Activated CD8-positive, alpha-beta memory T cell treated with anti-CD3 and anti-CD28 coated beads for 1 hour (primary cell): ENCODE measurements at places on chromosomes 7 and 10.

DNA sequence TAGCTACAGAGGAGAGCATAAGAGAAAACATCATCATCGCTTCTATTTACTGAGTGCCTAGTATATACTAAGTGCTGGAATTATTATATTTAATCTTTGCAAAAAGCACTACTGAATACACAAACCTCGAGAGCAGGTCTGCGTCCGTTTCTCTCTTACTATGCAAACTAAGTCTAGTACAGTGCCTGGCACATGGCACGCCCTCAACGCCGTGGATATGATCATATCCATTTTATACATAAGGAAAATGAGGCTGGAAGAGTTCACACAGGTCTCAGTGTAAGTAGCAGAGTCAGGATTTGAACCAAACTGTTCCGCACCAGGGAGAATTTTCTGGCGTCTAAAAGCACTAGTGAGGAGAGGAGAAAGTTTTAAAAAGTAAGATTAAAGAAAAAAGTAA, 17.6 kb downstream of the MXI1 start:
- DNase-seq, result no peak

DNA sequence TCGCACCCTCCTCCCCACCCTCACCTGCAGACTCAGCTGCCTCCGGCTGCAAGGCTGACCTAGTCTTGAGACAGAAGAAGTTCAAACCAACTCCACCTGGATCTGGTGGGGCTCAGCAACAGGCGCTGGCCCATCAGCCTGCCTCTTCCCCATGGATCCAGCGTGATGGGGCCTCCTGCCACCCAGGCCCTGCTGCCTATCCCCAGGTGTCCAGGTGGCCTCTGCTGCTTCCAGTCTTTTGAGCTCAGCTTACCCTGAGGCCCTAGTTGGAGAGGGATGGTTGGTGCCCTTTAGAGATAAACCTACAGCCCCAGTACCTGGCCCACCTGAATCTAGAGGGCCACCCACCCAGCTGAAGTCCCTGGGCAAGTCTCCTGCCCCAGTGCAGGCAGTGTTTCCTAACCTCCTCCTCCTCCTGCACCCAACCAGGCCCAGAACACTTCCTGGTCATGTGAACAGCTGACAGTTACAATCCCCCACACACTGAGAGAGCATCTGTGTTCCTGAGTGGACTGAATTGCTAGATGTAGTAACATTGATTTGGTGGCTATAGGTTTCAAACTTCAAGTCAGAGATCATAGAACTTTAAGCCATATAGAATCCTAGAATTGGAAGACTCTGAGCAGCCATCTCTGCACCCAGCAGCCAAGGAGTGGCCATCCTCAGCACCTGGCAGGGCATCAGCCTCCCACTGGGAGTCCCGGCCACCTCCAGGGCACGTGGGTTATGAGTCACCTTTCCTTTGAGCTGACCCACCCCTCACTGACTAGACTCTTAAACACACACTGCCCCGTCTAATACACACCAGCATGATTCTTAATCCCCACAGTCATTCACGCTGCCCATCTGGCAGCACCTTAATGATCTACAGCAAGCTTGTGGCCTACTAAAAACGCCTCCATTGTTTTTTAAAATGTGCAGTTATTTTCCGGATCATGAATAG, 51.9 kb downstream of the ALOX5 start:
- DNase-seq, result no peak

GRCh38 chr7:6440381-6440780, 7.4 kb downstream of the DAGLB start:
- DNase-seq, result no peak

- DNase-seq, result no peak
Measured at GRCh38 chr10:78572565-78572964, 496.2 kb upstream of the ZMIZ1 start.

DNA sequence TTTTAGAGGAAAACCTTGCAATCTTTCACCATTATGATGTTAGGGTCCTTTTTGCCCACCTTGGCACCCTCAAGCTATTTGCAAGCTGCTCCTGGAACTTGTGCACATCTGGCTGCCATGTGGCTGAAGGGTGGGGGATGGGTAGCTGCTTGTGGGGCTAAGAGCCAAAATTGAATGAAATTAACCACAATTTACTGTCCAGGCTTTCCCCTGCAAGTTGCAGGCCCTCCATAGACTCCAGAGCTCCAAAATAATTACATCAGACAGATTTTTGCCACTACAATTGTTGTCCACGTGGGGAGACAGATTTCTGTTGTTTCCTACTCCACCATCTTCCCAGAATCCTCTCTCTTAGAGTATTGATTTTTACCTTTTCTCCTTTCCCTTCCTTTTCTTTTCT, 19.1 kb downstream of the PI4K2A start:
- DNase-seq, result no peak

DNA sequence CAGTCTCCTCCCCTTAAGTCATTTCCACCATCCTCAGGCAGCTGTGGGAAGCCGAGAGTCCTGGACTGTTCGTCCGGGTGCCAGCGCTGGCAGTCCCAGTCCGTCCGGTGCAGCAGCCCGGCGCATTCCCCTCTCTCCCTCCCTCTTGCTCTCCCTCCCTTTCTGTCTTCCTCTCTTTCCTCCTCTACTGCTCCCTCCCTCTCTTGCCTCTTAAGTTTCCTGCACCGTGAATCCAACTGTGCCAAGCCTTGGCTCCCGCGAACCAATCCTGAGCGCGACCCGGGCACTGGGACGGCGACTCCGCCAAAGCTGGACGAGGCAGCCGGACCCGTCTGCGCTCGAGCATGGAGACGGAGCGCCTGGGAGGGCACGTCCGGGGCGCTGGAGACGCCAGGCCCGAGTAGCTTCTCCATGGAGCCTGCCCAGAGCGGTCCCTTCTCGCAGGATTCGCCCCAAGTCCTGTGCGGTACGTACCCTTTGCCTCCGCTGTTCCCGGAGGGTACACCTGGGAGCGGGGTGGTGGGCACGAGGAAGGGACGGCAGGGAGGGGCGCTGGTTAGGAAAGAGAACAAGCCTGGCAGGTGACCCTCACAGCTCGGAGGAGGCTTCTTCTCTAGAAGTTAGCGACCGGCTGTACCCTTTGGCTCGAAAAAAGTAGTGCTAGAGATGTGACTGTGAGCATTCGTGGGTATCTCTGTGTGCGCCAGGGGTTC, 1.0 kb downstream of the NXPH1 start:
- DNase-seq, result no peak

DNA sequence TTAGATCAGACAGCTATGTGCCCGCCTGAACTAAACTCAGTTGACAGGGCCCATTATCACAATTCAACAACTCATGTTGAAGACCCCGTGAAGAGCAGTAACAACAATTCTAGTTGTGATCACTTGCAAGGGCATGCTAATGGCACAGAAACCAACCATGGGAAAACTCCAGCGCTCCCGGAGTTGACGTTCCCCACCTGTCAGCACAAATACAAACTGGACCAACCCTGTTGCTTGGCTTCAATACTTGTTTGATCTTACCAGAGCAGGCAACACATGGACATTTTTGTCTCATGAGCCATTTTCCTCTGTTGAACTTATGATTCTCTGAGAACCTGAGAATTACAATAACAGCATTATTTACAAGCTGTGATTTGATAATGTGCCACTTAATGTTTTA, 119.0 kb upstream of the LANCL2 start:
- no peak for DNase-seq

GRCh38 chr7:5203183-5203537, 13.1 kb downstream of the WIPI2 start:
- no peak for DNase-seq

DNA sequence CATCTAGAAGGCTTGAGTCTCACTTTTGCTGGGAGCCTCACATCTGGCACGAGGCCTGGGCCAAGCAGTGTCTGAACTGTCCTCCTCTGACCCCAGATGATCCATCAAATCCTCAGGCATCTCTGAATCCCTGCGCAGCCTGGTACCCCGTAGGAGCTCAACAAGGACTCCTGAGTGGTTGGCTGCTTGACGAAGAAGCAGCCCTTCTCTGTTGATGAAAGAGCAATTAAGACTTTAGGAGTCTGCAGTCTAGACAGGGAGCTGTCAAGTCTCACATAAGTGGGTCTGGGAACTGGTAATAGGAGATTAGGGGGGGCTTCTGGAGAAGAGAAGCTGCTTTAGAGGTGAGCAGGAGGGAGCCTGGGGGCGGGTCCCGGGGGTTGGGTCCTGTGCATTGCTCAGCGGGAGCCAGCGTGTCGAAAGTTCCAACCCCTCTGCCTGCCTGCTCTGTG, 326.0 kb downstream of the RPS24 start:
- no peak for DNase-seq

- no peak for DNase-seq
Measured at GRCh38 chr7:150811-151221, 41.6 kb upstream of the FAM20C start.

- DNase-seq, result no peak
Measured at GRCh38 chr10:7611909-7612308, 54.9 kb downstream of the ITIH5 start.

DNA sequence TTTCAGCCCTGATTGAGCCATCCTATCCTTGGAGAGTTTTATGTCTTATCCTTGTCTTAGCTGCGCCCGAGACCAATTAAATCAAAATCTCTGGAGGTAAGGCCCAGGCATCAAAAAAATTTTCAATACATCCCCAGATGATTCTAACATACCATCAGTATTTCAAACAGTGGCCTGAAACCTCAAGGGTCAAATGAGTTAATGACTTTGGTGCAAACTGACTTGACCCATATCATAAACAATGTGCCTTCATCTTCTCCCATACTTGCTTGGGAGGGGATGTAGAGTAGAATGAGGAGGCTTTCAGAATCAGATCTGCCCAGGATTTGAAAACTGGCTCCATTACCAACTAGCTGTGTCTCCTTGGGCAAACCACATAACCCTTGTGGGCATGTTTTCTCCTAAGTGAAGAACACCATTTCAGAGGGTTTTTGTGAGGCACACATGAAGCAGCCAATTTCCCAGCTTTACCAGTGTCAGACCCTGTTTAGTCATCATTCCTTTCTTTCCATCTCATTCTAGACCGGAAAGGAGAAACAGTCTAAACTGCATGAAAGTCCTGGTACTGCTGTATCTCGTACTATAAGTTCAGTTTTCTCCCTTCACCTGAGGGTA, 35.7 kb upstream of the ATXN7L1 start:
- no peak for DNase-seq

DNA sequence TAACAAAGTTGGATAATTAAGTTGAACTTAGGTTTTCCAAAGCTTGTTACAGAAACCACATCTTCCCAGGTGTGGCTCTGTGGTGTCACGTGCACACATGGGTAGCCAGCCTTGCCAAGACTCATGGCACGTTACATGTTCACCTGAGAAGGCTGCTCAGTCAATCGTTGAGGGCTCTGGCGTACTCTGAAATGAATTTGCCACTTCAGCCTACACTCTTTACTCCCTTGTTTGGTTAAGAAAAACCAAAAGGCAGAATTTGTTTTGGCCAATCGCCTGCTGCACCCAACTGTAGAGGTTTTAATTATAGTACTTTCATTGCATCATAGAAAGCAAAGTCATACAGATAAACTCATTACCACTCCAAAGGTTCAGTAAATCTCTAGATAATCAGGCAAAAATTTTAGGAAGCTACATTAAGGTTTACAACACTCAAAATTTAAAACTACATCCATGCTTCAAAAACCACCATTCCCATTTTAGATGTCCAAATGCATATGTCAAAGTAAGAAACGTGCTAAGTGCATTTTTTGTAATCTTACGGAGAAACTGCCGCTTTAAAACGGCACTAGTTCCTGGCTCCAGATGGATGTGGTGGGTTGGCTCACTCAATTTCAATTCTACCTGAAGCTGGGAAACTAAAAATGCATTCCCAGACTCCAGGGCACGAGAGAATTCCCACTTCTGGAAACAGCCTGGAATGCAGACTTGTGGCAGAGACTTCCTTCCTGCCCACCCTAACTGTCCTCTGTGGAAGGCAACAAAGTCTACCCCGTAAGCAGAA, 88.4 kb downstream of the DIP2C start:
- no peak for DNase-seq

GRCh38 chr10:5818894-5819293, 5.7 kb upstream of the GDI2 start:
- DNase-seq, result no peak

GRCh38 chr10:101682172-101682825, 12.7 kb downstream of the FBXW4 start:
- no peak for DNase-seq

DNA sequence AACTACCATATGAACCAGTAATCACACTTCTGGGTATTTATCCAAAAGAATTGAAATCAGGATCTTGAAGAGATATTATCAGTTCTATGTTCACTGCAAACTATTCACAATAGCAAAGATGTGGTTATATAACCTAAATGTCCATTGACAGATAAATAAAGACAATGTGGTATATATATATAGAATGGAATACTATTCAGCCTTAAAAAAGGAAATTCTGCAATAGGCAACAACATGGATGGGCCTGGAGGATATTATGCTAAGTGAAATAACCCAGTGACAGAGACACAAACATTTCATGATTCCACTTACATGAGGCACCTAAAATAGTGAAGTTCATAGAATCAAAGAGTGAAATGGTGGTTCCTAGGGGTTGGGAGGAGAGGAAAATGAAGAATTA, 90.6 kb upstream of the CDK1 start:
- DNase-seq, result no peak

GRCh38 chr7:24962418-24962962, 17.5 kb downstream of the OSBPL3 start:
- DNase-seq, result no peak

- DNase-seq, result no peak
Measured at GRCh38 chr7:107660381-107661080, at the start of gene SLC26A4. SLC26A4 (plus strand) TSS chr7:107660828; CDS start chr7:107661642, 814 bp downstream.

GRCh38 chr7:96837593-96837992, 127.9 kb upstream of the SEM1 start:
- no peak for DNase-seq

DNA sequence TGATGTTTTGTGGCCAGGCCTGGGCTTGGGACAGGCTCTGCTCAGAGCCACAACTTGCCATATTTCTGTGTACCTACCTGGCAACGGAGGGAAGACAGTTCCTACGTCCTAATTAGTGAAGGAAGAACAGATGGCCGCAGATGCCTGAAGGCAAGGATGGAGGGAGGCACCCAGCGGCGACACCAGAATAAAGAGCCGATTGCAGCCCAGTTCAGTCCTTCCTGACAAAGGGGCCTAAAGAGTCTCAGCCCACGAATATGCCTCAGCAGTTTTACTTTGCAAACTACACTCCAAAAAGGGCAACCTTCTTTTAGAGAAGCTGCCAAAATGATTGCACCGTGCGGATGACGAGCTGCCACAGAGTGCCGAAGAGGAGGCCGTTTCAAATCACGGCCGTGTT, 585.8 kb downstream of the GLRX3 start:
- DNase-seq, result no peak

- DNase-seq, result no peak
Measured at GRCh38 chr10:42950606-42951485, 126.0 kb upstream of the RET start.

GRCh38 chr10:118096022-118096421, 49.3 kb upstream of the RAB11FIP2 start:
- DNase-seq, result no peak

DNA sequence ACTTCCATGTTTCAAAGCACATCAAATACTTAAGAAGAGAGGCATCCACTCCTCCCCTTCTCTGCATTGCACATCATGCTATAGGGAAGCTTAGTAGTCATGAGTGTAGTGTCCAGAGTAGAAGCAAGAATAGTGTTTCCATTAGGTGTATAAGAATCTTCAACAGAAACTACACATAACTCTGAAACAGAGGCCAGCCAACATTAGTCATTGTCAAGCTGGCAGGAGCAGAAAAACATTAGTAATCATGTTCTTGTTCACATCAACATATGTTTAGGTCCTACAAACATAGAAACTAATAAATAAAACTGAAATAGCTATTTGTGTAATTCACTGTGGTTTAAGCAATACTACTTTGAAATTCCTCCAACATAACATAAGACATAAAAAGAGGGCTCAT, 370.2 kb downstream of the PPP1R3A start:
- DNase-seq, result no peak
